Fibroblast of upper back skin (primary cell): ENCODE measurements at places on chromosomes 7 and 10.

GRCh38 chr10:26746061-26746460, 48.6 kb downstream of the PDSS1 start:
- DNase-seq, result no peak

DNA sequence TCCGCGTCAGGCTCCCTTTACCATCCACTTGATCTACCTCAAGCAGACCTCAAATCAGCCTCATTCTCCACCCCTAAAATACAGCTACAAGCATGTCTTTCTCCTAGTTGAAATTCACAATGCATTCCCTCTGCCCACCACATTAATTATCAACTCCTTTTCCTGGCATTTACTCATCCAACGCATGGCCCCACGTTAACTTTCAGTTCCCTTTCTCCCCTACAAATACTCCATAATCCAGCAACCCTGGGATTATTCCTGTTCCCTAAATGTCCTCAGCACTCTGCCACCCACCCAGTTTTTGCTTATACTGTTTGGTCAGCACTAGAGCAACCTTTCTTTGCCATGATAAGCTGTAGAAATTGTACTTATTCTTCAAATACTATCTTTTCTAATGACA, 5.7 kb upstream of the VIM start:
- no peak for DNase-seq

- no peak for DNase-seq
These were observed 19.6 kb upstream of the AGMO start for GRCh38 chr7:15581352-15581951.

GRCh38 chr10:14585287-14586193, 189.2 kb downstream of the FAM107B start:
- no peak for DNase-seq

DNA sequence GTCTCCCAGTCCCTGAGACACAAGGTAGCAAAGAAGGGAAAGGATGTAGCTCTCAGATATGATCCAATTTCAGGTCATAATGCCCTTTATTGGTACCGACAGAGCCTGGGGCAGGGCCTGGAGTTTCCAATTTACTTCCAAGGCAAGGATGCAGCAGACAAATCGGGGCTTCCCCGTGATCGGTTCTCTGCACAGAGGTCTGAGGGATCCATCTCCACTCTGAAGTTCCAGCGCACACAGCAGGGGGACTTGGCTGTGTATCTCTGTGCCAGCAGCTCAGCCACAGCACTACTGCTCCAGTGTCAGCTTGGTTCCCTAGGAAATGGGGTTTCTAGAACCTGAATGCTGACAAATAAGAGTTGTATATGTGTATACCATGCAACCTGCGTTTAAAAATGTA, 74.6 kb upstream of the PRSS58 start:
- no peak for DNase-seq

DNA sequence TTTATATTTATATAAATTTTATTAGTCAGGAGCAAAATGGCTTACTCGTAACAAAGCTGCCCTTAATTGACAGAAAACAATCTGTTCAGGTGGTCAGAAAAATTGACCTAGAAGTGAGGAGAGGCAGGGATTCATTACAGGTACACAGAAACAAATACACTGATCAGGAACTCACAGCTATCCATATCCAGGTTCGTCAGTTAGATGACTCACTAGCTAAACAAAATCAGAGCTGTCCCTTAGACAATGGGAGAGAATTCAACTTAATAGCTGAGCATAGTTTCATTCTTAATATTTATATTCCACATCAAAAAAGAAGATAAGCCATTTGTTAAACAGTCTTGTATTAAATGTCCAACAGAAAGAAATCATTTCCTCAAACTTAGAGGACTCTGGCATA, 41.7 kb downstream of the HYCC1 start:
- DNase-seq, result no peak

- DNase-seq, result no peak
These were observed 5.4 kb downstream of the SLIT1 start for GRCh38 chr10:97180363-97180755.

GRCh38 chr7:78296644-78297371, 498.2 kb downstream of the PHTF2 start:
- no peak for DNase-seq

- DNase-seq, result no peak
These were observed 198.0 kb downstream of the CAMK1D start for GRCh38 chr10:12547301-12547771.

DNA sequence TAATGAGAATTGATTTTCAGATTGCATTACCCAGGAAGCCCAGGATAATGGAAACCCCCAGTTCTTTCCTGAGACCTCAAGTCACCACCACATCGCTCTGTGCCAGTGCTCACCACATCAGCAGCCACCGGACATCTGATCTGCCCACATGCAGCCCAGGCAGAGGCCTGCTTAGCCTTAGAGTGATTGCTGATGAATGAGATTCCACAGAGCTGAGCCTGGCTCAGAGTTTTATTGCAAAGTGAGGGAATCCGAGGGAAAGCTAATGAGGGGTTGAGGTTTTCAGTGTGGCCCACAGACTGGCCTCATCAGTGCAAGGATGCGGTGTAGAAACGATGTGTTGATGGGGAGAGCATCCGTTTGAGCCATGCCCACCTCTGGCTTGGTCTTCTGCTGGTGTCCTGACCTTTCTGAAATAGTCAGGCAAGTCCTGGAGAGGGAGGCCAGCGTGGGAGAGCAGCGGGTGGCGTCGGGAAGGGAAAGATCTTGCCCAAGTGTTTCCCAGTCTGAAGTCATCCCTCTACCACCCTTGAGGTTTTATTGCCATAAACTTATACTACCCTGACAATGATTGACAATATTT, 120.3 kb downstream of the ITIH5 start:
- DNase-seq, result no peak

- peak; percentile 17 for DNase-seq
These were observed 21.4 kb downstream of the HKDC1 start for GRCh38 chr10:69241575-69241974.

DNA sequence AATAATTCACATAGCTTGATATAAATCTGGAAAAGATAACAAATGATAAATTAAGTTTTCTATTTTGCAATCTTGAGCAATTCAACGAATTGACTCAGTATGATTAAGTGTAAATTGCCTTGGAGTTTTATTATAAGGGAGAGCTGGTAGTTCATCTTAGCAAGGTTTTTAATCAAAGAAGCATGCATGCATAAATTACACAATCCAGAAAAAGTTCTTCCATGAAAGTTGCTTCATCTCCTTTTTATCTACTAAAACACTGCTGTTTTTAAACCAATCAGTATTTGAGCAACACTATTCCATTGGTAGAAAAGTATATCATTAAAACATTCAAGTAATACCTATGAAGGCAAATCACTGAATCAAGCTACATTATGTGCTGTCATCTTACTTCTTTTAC, 47.6 kb downstream of the POT1 start:
- no peak for DNase-seq

GRCh38 chr10:92839191-92840085, 8.9 kb upstream of the EXOC6 start:
- peak; percentile 32 for DNase-seq

- DNase-seq, result peak; percentile 76
These were observed 95.4 kb downstream of the HIPK2 start for GRCh38 chr7:139682136-139683013.

DNA sequence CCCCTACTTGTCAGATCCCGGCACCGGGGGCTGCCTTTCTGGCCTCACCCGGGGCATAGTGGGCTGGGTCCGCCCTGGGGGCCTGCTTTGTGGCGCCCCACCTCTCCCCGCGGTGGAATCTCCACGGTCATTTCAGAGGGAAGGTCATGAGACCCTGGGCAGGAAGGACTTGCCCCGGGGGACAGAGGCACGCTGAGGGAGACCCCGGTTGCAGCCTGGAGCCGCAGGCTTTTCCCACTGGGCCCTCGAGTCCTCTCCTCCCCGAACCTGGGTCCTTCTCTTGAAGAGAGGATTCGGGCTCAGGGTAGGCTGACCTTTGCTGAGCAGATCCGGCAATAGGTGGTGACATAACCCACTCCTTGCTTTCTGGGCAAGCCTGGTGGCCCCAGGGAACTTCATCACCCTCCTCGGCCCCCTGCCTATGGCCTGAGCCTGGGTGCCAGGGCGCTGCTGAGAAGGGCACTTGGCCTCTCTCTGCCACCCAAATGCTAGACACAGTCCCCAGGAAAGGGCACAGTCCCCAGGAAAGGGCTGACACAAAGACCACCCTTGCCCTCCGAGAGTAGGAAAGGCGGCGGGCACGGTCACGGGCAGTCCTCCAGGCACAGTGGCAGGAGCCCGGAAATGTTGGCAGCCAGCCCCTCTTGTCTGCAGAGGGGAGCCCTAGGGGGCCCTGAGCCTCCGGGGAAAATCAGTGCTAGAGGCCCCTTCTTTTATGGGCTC, 36.2 kb downstream of the FKBP6 start:
- no peak for DNase-seq

GRCh38 chr10:92207061-92207460, 83.8 kb downstream of the CPEB3 start:
- no peak for DNase-seq

DNA sequence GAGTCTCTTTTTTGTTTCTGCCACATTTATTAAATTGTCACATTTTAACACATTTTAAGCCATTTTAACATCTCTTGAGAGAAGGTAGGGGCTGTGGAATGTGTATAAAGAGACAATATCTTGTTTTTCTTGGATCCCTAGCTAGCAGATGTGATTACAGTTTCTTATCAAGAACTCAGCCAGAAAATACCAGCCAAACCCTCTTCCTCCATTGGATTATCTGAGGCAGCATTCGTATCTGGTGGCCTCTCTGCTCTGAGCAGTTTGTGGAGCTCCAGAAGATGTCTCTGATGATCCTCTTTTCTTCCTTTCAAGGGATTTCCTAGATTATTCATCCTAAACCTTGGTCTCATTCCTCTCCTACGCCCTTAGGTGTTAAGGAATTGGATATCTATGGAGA, 35.3 kb upstream of the PFKFB3 start:
- DNase-seq, result no peak

- DNase-seq, result no peak
These were observed 507.1 kb upstream of the ADARB2 start for GRCh38 chr10:2244471-2244870.

DNA sequence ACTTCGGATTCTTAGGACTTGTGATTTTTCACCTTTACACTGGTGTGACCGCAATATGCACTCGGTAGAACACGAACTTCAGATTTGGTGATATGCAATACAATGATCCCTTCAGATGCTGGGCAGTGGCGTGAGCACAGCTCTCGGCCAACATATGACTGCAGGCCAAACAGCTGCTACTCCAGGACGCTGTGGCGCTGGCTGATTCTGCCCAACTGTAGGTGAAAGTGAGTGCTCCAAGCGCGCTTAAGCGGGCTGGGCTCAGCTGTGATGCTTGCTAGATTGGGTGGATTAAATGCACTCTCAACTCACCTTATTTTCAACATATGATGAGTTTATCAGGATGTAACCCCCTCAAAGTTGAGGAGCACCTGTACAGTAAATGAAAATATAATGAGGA, 137.6 kb upstream of the RET start:
- no peak for DNase-seq

GRCh38 chr7:16450366-16450765, 15.2 kb downstream of the SOSTDC1 start:
- no peak for DNase-seq

DNA sequence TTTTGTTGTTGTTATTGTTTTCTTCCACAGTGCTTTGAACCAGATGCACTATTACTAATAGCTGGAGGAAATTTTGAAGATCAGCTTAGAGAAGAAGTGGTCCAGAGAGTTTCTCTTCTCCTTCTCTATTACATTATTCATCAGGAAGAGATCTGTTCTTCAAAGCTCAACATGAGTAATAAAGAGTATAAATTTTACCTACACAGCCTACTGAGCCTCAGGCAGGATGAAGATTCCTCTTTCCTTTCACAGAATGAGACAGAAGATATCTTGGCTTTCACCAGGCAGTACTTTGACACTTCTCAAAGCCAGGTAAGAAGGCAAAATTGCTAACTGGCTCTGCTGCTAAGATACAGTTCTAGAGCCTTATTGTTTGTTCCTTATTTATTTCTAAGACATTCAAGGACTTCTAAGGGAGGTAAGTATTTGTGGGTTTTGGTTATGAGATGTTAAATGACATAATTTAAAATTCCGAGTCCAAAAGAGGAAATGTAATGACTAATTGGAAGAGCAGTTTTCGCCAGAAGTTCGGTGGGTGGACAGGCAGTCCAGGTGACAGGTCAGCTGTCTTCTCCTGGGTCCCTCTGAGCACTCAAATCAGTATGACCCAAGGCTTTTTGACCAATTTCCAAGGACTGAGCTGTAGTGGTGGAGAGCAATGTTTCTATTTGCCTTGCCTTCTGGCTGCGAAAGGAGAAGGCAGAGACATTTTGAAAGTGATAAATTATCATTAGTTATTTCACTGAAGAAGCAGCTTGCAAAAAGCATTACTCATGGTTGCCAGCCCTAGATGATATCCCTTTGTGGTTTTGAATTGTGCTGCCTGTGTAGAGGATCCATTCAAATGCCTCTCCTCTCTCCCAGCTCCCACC, 10.1 kb downstream of the SLC39A12 start:
- peak; percentile 77 for DNase-seq

- no peak for DNase-seq
These were observed 25.4 kb downstream of the CYP2C9 start for GRCh38 chr10:94963901-94964300.

DNA sequence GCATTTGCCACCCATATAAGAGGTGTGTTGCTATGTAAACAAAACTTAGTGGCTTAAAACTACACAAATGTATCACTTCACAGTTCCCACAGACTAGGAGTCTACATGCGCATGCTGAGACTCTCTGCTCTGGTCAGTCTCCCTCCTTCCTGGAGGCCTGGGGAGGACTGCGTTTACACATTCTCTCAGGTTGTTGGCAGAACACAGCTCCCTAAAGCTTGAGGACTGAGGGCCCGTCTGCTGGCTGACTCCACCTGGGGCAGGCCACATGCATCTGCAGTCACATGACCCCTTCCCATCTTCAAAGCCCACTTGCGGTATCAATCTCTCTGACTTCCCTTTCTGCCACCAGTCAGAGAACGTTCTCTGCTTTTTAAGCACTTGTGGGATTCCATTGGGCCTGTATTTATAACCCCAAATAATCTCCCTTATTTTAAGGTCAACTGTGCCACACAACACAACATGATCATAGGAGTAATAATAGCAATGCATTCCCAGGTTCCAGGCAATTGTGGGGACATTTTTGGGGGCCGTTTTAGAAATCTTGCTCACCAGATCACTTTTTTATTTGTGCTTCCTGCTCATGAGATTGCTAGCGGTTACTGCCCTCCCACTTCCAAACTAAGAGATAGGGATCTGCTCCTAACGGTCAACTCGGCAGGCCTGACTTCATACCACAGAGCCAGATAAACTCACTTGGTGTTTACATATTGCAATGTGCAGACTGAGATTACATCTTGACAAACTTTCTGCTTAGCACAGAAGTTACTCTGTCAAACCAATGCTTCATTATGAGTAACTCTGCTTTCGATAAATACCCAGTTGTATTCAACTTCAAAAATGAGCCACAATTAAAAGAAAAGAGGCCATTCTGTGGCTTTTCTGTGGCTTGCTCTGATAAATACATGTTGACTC, 96.3 kb downstream of the ALOX5 start:
- no peak for DNase-seq

GRCh38 chr10:21888959-21889358, 114.6 kb downstream of the DNAJC1 start:
- no peak for DNase-seq
